NCI-H1436 treated with DMSO at 0.1 percent for 48 hours (cell line): ENCODE measurements at places on chromosomes 13 and 19.
A peak's percentile ranks its signal among the peaks of the same experiment; 100 is the strongest.

DNA sequence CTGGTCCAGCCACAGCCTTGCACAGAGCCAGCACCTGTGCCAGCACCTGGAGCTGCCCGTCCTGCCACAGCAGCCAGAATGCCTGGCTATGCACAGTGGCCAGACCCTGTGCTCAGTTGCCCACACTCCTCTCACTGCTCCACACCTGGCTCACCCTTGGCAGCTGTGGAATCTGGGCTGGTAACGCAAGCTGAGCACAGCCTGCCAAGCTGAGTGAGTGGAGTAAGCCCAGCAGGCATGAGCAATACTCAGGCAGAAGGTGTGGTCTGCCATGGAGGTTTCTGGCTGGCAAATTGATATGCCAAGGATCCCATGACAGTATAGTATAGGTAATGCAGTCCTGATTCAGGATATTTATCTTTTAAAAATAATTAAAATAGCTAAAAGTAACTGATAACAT is 122.2 kb downstream of the PCDH9 start:
- no peak for DNase-seq

DNA sequence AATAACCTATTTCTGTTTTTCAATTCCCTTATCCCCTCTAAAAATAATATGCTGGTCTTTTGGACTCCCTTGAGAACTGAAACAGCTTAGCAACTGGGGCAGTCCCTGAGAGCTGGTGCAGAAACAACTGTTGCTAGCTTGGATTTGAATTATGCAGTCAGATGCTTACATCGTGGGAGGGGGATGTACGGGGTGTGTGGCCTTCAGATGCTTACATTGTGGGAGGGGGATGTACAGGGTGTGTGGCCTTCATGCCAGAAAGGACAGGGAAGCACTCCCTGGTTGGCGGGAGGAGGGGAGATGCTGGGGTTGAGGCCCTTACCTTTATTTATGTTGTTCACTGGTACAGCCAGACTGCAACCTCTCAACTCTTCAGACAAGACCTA is 25.6 kb downstream of the LRCH1 start:
- no peak for DNase-seq

DNA sequence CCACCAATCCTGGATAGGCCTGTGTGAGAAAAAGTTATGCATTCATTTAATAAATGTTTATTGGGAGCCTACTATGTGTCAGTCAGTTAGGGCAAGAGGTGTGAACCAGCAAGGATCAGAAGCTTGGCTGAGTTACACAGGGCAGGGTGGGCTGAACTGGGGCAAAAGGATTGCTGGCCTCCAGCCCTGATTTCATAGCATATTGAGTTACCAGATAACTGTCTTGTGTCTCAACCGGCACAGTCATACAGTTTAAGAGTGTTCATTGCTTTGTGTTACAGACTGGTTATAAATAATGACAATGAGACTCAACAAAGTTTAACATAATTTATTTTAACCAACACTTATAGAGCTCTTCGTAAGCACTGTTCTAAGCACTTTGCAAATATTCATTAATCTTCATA is 253.8 kb downstream of the DLEU7 start:
- DNase-seq, result no peak

DNA sequence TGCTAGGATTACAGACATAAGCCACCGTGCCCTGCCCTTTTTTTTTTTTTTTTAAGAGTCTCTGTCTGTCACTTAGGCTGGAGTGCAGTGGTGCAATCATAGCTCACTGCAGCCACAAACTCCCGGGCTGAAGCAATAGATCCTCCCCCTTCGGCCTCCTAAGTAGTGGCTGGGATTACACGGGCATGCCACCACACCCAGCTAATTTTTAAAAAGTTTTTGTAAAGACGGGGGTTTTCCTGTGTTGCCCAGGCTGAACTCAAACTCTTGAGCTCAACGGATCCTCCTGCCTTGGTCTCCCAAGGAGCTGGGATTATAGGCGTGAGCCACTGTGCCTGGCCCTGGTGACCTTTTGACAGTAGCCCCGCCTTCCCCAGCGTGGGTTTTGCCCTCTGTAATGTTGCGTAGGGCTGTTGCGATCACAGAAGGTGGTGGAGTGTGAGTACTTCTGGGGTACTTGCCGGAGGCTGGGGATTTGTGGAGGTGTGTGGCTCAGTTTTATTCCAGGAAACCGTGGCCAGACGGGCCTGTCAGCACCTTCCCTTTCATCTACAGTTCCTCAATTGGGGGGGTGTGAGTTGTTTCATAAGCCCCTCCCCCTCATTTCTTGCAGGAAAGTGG is 11.6 kb upstream of the RETN start:
- DNase-seq, result no peak

- DNase-seq, result no peak
These were observed 2529.3 kb upstream of the PCDH20 start for GRCh38 chr13:63944911-63945310.

GRCh38 chr13:36965767-36966166 is 33.4 kb downstream of the ALG5 start:
- no peak for DNase-seq

DNA sequence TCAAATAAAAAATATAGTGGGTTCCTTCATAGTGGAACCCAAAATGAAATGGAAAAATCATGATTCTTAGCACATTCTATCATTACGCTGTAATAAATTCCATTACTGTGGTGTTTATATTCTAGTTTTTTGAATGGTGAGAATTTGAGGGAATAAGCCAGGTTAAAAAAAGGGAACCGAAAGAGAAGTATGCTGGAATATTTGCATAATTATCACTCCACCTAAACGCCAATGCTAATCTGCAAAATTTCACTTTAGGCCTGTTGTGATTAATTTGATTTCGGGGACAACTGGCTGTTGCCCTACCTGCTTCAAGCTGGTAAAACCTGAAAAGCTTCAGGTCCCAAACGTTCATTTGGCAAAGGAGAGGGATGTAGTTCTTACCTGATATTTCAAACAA is 32.1 kb upstream of the SCEL start:
- DNase-seq, result no peak

DNA sequence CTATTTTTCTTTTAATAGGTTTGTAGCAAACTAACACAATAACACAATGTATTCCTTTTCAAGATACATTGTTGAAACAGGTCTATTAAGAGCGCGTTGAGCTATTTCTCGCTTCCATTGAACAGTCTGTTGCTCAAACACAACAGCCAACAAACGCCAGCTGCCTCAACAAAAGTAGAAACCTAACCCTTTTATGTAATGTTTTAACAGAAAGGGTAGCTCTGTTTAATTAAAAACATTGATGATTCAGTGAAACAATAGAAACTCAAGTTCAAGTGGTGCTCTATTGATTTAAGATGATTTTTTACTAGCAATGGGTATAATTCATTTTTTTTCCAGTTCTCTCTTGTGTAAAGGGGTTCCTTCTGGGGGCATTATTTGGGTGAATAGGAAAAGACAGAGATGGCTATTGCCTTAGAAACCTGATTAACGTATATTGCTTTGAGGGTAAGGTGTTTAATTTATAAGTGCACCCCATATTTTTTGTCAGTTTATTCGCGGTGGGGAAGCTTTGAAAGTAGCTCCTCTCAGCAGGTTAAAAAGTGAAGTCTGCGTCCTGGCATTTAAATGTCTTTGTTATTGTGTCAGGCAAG is 14.9 kb downstream of the ZIC2 start:
- DNase-seq, result no peak

DNA sequence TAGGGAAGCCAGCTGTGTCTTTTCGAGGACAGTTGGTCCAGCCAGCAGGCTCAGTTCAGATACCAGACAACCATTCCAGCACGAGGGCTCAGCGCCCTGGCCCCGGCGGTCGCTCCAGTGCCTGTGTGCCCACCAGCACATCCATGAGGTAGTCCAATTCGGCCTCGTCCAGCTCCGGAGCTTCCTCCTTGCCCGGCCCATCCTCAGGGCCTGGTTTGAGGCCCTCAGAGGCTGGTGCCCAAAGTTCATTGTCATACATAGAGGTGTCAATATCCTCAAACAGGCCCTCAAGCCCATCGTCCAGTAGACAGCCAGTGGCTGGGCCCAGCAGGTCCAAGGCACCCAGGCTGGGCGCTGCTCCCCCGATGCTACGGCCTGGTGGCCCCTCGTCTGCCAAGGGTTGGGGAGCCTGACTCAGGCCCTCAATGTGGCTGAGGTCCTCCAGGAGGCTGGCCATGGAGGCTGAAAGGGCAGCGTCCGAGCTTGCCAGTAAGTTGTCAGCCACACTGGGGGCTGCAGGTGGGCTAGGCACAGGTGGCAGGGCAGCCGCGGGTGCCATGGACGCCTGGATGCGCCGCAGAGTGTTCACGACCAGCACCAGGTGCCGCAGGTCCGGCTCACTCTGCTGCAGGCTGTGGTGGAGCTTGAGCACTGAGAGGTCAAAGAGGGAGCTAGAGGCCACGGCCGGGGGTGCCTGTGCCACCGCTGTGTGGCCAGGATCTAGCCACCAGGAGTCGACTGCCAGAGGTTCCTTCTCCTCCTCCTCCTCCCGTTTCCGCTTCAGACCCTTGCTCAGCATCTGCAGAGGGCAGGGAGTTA is 2.8 kb downstream of the SERTAD1 start:
- DNase-seq, result no peak

DNA sequence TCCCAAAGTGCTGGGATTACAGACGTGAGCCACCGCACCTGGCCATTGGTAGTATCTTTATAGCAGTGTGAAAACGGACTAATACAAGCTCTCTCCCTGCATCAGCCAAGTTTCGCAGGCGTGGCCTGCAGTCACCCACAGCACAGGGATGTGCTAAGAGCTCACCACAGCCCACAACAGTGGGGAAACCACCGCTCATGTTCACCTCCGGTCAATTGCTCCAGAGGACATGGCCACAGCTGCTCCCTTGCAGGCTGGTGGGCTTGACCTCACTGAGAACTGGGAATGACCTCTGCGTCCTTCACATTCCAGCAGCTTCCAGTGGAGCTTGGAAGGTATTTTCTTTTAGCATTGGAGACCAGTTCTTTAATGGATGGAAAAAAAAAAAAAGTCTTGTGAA is 156.4 kb downstream of the KCTD15 start:
- no peak for DNase-seq

GRCh38 chr13:46961719-46962118 is 64.9 kb upstream of the HTR2A start:
- DNase-seq, result no peak

DNA sequence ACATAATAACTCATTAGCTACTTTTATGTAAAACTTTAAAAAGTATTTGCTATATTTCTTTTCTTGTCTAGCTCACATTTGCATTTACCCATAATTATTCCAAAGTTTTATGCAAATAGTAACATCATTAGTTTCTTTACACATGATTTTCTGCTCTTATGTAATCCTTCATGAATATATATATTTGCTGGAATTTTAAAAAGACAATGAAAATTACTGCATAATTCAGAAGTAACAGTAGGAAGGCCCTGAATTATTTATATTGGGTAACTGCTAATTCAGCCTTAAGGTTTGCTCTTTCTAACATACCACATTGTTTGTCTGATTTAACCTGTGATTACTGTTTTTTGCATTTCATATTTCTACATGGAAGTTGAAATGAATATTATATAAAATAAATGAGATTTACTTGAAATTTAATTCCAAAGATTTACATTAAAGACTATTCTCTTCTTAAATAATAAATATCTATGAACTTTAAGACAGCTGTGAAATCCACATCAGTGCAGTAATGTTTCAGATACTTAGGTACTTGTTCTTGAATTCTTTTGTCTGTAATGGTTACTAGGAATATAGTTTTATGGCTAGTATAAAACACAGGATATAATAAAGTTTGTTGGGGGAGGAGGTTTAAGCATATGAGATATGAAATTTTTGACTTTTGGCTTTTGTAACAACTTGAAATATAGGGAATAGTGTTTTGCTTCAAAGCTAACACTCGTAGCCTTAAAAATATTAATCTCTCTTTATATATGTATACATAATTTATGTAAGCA is 46.0 kb downstream of the B3GLCT start:
- DNase-seq, result no peak

DNA sequence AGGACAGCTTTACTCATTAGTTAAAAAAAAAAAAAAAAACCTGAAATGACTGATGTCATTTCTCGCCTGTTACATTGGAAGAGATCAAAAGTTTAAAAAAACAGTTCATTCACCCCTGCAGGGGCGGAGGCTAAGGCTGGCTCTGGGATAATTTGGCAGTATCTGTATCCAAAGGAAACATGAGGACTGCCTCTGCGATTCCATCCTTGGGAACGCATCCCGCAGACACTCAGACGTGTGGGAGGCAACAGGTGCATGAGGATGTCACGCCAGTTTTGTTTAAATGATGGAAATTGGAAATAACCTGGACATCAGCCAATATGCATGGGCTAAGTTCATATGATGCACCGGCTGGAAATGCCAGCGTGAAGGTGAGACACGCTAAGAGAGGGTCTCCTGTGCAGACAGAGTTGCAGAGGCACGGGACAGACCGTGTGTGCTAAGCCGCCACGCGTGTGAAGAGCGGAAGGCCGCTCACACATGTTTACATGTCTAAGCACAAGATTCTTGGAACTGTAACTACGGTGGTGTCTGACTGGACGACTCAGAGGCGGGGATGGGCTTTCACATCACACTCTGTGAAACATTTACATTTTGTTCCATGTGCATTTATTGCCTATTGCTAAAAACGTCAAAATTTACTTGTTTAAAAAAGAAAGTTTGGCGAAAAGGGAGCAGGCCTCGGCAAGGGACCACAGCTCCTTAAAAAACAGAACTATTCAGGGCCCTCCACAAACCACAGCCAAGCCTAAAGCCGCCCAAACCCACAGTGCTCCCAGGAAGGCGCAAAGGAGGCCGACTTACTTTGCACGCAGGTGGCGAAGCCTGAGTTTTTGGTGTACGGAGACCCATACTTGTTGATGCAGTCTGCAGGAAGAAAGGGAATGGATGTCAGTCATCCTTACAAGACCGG is 17.9 kb downstream of the GAS6 start:
- DNase-seq, result no peak

DNA sequence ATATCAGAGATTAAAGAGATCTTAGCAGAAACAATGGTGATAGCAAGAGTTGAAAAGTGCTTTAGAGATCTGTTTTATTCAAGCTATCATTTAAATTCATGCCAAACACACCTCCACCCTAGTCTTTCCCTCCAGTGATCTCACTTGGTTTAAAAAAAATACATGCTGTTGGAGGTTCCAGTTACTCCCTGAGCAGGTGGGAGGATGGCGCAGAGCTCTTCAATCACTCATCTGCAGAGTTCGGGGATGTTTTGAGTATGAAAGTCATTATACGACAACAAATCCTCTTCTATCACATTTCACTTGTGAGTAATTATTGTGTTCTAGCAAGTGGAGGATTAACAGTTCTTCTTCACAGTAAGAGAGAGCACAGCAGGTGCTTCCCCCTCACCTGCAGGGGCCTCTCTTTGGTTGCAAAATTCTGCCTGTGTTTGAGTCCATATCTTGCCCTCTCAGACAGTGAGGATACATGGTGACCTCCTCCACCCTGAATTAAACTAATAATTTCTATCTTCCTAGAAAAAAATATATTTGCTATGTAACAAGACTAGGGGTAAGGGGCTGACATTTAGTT is 376.7 kb downstream of the LIG4 start:
- DNase-seq, result peak; percentile 32

- DNase-seq, result no peak
These were observed 249.0 kb upstream of the SLITRK1 start for GRCh38 chr13:84131249-84131648.

DNA sequence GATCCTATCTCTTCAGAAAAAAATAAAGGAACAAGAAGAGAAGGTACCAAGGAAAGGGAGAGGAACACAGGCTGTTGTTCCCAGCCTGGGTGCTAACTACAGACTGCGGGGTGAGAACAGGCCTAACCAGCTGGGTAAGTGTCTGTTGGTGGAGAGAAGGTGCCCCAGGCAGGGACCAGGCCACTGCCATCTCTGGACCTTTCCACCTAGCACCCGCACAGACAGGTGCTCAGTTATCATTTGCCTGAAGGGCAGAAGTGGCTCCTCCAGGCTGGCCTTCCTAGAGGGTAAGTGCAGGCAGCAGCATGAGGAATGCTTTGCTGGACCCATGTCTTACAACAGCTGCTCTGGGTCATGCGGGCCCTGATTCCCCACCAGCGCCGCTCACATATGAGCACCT is 10.1 kb downstream of the DNMT1 start:
- no peak for DNase-seq
